ENCODE measurements at places on chromosomes 12 and 14.

DNA sequence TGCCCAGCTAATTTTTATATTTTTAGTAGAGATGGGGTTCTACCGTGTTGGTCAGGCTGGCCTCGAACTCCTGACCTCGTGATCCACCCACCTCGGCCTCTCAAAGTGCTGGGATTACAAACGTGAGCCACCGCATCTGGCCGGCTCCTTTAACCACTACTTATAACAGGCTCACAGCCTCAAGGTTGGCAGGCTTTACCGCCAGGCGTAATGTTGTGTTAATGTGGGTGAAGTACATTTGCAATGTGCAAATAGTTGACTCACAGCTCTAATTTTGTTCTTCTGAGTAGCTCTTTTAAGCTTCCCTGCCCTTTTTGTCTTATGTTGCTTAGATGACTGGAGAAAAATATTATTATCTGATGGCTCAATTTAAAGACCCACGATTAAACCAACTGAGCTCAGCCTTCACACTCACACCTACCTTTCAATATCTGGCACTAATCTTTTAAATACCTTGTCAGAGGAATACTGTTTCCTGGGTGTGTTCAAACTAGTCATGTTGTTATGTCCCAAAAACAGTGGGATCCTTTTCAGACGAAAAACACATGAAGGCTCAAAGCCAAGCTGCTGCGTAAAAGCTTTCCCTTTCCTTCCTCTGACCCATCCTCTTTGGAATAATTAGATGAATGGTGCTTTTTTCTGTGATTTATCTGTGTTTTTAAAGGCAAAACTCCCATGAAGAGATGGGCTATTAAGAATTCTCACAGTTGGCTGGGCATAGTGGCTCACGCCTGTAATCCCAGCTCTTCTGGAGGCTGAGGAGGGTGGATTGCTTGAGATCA lies 57.2 kb upstream of the USP44 start:
- no peak overlapping the region for H3K4me3 ChIP-seq
- H3K36me3 ChIP-seq, result no peaks in the 10 kb centered on the region
- no peaks in the 10 kb centered on the region for H3K4me1 ChIP-seq

DNA sequence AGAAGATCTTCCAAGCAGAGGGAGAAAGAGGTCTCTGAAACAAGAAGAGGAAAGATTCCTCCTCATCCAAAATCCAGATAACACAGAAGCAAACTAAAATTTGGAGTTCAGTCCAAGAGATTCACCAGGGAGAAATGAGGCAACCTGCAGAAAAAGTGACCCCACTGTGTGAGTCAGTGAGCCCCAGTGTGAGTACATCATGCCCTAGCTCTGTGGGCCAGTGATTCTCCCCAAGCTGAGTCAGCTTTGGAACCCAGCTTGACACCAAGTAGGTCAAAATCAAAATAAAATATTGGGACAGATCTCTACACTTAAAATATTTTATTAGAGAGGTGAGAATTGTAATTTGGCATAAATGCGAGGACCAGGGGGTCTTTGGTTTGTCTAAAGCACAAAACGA lies 17.2 kb downstream of the CLEC2B start:
- DNase-seq, result no peak
- H3K36me3 ChIP-seq, result peaks cover 68% of the 10 kb centered on the region
- peaks cover 5% of the 10 kb centered on the region for H3K4me1 ChIP-seq

DNA sequence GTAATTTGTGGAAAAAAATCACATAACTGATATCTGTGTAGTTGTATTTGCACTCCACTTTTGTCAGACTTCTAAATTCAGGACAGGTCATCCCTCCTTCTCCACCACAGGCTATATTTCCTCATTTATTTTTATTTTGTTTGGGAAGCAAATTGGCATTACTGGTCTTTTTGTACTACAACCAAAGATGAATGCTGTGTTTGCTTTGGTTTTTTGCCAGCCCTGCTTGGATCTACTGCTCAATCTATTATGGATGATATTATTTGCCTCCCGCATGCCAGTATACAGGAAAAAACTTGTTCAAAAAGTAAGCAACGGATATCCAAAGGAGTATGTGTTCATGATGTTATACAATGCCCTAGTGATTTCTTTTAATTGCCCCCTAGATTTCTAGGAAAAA lies 948.8 kb downstream of the TRHDE start:
- no peak overlapping the region for H3K4me3 ChIP-seq
- H3K36me3 ChIP-seq, result no peaks in the 10 kb centered on the region
- no peaks in the 10 kb centered on the region for H3K4me1 ChIP-seq
- DNase-seq, result no peak
- H3K27me3 ChIP-seq, result no peaks in the 10 kb centered on the region

- no peak overlapping the region for H3K4me3 ChIP-seq
- peaks cover 16% of the 10 kb centered on the region for H3K36me3 ChIP-seq
- no peak overlapping the region for H3K27ac ChIP-seq
- DNase-seq, result no peak
- no peaks in the 10 kb centered on the region for H3K4me1 ChIP-seq
These were observed 6.7 kb downstream of the TAS2R43 start for GRCh38 chr12:11085419-11085818.
